ENCODE measurements at places on chromosomes 2 and 18.

GRCh38 chr2:44126106-44126797, 42.4 kb upstream of the PPM1B start:
- no peak for DNase-seq

DNA sequence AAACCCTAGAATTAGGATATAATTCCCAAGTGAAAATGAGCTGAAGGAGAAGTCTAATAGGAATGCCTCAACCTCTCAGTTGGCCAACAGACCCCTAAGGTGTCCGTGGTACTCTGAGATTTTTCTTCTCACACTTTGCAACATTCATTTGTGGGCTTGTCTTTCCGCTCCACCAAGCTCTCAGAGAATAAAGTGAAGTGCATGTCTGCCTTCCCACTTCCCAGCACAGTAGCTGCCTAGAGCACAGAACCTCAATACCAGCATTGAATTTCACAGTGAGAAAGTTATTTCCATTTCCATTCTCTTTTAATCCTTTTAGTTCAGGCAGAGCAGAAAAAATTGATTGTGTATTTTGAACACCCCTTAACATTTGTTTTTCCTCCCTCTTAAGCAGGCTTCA, 451.8 kb downstream of the TGIF1 start:
- DNase-seq = no peak

- no peak for DNase-seq
These were observed 88.5 kb upstream of the TACR1 start for GRCh38 chr2:75287624-75288316.

DNA sequence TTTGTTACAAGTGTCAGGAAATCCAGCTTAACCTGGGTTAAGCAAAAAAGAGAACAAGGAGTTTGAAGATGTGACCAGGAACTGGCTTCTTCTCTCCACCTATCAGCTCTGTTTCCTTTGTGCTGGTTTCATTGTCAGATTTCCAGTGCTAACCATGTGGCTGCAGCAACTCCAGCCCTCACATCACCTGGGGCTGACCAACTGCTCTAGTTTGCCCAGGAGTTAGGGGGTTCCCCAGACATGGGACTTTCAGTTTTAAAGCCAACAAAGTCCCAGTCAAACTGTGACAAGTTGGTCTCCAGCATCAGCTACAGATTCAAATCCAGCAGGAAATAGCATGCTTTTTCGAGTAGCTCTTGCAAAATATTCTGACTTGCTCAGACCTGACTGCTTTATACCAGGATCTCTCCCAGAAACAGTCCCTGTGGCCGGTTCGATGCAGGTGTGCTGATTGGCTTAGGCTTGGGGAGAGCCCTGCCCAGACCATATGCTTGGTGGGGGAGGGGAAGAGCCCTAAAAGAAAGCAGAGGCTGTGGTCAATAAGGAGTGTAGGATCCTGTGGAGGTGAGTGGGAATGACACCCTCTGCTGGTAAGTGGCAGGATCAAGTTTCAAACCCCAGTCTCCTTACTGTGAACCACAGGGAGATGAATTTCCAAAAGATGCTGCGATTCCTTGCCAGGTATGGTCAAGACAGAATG, 49.5 kb downstream of the KCNE4 start:
- DNase-seq = peak; percentile 90

DNA sequence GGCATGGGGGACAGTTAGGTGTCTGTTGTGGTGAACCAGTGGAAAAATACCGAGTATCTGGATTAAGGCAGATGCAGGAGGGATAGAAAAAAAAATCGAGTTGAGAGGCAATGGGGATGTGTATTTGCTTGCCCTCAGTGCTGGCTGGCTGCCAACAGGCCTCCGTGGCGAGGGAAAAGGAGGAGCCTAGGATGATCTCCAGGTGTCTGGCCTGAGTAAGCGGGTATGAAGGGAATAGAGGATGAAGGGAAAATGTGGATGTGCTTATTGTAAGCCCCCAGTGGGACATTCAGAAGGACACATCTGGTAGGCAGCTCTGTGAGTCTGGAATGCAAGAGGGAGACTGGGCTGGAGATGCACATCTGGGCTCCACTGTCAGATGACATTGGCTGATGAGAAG, 22.8 kb downstream of the KCNS3 start:
- peak; percentile 40 for DNase-seq

GRCh38 chr2:120246546-120247300, 5.9 kb upstream of the RALB start:
- DNase-seq = no peak

DNA sequence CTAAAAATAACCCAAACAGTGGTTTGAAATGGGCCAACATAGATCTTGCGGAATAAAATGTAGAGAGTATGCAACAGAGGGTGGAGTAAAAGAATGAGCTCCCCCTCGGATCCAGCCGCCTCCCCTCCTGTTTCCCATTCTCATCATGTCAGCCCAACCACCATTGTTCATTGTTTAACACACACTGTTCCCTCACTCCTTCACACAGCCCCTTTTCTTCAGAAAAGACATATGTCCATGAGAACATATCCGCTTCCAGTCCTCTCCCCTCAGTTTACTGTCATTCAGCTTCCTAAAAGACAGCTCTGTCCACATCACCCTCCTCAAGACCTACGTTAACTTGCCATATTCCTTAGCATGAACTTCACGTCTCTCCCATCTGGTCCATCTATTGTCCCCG, 62.9 kb upstream of the SERTAD2 start:
- DNase-seq = no peak

DNA sequence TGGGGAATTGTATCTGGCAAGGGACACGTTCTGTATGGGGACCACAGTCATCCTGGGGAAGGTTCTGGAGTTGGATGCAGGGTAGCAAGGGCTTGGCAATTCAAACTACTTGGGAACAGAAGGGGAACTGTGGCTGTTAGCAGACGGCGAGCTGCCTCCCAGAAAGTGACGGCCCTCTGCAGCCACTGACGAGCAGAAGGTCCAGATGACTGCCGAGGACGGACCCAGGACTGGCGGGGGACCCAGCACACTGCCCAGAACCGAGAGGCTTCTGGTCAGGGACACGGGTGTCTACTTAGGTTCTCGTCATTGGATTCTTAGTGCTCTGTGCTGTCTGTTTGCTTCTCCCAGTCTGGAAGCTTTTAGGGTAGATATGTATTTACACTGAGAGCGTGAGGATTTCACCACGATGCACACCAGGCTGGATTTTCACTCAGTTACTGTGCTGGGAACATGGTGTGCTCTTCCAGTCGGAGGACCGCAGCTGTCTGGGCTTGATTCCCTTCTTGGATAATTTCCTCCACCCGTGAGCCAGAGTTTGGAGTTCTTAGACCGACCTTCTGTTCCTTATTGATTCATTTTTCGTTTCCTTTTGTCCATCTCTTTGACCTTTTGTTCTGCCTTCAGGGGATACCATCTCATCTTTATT, 13.4 kb downstream of the GPR35 start:
- peak; percentile 13 for DNase-seq

- no peak for DNase-seq
These were observed 48.7 kb upstream of the TANK start for GRCh38 chr2:161111531-161111930.

DNA sequence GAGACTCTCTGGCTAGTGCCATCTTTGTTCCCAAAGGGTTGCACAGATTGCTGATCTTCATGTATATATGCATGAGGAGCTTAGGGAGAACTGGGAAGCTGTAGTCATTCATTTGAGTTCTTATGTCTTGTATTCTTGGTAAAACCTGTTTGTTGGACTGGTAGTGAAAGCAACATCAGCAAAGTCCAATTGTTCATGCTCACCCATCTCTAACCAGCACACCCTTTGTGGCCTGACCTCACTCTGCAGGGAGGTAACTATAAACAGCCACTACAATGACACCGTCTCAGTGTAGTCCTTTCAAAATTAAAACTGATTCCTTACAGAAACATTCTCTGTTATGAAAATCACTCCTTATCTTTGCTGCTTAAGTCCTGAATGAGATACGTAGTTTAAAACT, 13.9 kb upstream of the LMAN1 start:
- DNase-seq = no peak

Measured in endodermal cell (in vitro differentiated cells).